Activated T-cell treated with anti-CD3 and anti-CD28 coated beads for 1 hour (primary cell): ENCODE measurements at places on chromosomes 4 and X.
A peak's percentile ranks its signal among the peaks of the same experiment; 100 is the strongest.

DNA sequence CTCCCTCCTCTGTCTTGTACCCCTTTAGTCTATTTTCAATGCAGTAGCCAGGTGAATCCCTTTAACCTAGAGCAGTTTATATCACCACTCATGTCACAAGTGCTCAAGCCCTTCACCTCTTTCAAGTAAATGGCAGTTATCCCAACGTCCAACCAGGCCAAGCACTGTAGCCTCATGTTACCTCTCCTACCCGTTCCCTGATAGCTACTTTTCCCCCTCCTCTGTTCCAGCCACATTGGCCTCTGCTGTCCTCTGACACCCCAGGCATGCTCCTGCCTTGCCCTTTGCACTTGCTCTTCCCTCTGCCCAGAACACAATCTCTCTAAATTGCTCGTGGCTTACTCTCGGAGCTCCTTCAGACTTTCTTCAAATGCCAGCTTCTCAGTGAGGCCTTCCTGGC, 15.2 kb downstream of the GUCY1B1 start:
- no peak for DNase-seq

DNA sequence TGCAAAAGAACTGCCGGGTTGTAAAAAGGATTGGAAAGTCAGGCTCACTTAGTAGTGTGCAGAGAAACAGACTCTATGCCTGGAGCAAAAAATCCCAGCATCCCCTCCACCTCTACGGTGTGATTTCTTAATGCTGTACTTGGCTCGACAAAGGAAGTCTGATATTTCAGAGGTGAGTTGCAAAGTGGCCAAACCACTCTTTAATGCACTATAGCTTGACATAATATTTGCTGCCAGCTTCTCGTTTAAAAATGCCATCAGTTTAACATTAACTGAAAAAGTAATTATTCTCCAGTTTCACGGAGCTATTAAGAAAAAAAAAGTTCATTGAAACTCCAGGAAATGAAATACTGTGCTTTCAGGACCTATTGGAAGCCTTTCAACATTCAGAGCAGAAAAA, 448.3 kb upstream of the ZFP42 start:
- no peak for DNase-seq

DNA sequence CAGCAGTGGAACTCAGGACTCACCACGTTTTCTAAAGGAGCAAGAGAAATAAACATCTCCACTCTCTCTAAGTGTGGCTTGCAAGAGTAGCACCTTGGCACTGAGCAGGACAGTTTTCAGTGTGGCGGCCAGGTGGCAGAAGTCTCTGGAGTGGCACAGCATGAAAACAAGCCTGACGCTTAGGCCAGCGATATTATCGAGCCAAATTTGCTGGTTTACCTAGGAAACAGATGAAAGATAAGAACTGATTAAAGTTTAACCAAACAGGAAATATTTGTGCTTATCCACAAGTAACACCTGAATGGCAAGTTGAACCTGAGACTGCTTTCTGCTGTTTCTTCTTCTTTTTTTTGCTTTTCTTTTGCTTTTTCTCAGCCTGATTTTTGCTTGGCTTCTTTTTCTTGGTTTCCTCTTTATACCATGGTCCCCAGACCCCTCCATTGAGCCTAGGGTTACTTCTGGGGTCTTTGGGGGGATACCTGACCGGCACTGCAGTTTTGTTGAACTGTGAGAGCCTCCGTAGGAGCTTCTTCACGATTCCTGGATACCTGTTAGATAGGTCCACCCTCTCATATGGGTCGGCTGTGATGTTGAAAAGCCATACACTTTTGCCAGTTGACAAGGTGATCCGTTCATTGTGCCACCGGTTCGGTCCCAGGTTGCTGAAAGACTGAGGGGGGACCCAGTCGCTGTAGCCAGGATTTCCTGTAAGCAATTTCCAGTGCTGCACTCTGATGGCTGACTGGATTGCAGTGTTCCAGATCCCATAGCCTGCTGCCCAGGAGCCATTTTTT, 77.3 kb downstream of the ARSJ start:
- DNase-seq = peak; percentile 53

GRCh38 chr4:179225594-179225993, 1783.4 kb upstream of the AGA start:
- no peak for DNase-seq

DNA sequence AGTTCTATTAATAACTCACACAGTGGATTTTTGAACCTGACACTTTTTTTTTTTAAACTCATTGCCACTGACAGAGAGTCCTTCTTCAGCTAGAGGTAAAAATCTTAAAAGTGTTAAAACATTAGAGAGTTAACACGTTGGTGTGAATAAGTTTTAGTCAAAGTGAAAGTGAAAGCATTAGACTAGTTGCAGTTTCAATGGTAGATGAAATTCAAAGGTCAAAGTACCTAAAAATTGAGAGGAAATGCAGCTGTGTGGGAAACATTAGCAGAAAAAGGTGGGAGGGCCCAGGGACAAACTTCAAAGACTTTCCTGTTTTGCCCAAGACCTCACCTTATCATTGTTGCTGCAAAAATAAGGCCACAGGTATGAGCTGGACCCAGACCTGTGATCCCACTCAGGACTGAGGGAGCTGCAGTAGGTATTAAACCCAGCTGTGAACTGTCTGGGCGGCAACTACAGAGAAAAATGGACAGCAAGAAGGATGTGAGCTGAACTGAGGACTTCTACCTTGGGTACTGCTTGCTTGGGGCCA, 17.6 kb upstream of the GABRA4 start:
- DNase-seq = no peak

DNA sequence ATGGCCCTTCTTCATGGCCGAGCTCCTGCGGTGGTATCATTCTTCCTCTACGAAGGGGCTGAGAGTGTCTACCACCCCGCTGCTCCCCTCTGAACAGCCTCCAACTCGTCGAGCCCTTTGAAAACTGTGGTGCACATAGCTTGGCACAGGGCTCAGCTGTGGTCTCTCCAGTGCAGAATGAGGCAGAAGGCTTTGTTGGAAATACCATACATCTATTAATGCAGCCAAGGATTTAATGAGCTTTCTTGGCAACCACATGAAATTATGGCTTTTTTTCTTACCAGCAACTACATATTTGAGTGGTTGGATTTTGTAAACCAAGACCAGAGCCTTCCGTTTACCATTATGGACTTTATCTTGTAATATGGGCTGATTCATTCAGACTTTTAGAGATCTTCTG, 61.7 kb upstream of the CBR4 start:
- no peak for DNase-seq

DNA sequence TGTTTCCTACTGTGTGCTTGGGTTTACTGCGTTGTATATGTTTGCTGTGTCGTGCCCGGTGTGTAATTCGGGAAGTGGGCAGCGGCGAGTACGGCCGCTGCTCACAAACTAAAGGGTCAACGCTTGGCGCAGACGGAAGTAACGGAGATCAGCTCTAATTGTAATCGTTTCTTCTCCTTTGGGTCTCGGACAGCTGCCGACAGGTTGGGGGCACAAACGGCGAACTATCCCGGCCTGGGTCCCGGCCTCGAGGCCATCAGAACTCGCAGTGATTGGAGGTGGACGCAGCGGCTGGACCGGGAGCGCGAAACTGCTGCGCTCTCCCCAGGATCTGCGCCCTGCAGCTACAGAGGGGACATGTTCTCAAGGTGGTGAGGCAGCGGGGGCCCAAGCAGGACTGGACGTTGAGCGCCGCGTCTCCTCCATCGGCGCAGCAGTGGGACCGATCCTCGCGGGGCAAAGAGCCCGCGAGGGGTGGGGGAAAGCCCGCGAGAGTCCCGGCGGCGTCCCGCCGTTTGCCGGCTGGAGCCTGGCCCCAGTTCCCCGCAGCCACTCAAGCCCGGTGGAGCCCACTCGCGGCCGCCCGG, 516 bp upstream of the ZIC3 start:
- DNase-seq = no peak

- no peak for DNase-seq
Observed at GRCh38 chrX:19627081-19627480, 111.8 kb upstream of the MAP3K15 start.
